ENCODE measurements at places on chromosomes 16 and 17.
A peak's percentile ranks its signal among the peaks of the same experiment; 100 is the strongest.

DNA sequence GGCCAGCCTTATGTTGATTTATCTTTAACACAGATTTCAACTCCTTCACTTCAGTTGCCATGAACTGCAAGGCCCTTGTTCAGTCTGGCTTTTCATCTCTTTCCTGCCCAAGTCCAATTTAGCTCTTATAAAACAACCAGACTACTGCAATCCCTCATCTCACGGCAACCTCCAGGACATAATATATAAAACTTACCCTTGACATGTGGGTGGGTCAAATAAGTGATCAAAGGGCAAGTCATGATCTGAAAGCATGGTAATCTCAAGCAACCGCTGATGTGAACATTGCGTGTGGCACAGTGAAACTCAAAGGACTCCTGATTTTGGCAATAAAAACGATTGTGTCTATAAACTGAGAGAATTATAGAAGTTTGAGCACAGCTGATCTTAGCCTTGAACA, 364.6 kb downstream of the CDH13 start:
- no peak for DNase-seq

DNA sequence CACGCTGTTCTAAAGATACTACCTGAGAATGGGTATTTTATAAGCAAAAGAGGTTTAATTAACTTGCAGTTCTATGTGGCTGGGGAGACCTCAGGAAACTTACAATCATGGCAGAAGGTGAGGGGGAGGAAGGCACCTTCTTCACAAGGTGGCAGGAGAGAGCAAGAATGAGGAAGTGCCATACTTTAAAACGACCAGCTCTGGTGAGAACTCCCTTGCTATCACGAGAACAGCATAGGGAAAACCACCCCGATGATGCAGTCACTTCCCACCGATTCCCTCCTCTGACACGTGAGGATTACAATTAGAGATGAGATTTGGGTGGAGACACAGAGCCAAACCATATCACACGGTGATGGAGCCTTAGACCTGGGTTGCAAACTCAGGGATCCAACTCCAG, 317.5 kb upstream of the EEF2KMT start:
- DNase-seq: no peak

DNA sequence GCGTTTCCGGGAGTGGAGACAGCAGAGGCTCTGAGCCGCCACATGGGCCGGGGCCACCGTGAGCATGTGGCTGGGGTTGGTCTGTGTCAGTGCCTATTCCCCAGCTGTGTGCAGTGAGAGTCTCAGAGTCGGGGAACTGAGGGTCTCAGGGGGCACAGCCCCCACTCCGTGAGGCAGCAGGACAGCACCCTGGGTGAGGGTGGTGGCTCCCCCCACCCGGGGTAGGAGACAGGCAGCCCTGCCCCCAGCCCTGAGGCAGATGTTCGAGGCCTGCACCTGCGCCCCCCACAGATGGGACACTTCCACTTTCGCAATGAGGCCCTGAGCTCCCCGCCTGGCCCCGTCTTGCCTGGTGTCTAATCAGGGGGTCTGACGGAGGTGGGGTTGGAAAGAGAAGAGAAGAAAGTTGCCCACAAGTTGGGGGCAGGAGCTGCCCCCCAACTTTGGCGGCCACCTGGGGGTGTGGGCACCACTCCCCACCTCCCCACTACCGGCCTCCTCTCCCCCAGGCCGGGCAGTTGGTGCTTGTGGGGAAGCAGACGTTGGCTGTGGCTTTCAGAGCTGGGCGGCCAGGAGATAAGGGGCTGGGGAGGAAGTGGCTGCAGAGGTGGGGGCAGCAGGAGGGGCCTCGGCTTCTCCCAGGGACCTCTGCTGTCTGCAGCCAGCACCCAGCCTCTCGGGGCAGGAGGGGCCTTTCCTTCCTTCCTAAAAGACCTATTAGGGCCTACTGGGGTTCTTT, 1.8 kb upstream of the CBFA2T3 start:
- DNase-seq: no peak

- no peak for DNase-seq
Measured at GRCh38 chr17:63095459-63095858, 129.4 kb downstream of the TANC2 start.

- no peak for DNase-seq
Measured at GRCh38 chr17:77287432-77288068, 146.8 kb downstream of the SEC14L1 start.

GRCh38 chr16:57175896-57176295, 9.9 kb downstream of the PSME3IP1 start:
- DNase-seq: no peak

DNA sequence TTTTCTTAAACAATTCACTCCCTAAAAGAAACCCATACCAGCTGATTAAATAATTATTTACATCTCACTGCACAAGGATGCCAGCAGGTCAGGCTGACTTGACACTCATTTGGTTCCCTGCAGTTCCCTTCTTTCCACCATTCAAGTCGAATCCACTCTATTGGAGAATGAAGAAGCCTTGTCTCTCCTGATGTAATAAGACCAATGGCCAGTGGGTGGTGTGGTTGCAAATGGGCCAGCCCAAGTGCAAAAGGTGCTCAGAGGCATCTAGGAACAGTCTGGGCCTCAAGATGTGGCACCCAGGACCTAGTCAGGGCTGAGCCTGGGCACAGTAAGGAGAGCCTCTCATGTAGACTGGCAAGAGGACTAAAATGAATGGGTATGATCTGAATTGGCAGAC, 9.3 kb downstream of the C16orf78 start:
- no peak for DNase-seq

DNA sequence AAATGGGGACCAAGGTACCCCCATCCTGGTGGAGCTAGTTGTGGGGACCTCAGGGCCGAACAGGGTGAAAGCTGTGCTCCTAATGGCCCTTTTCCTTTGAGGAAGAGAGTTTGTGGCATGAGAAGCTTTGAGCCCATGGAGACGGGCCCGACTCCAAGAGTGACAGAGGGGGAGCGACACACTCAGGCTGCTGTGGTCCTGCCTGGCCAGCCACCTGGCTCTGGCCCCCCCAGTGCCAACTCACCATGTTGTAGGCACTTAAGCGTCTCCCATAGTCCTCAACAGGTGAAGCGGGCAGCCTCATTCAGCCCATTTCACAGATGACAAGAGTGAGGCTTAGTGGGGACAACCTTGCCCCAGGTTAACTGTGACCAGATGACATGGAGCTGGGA, 1.6 kb downstream of the IL21R start:
- no peak for DNase-seq

- no peak for DNase-seq
Measured at GRCh38 chr17:63189082-63189481, 223.0 kb downstream of the TANC2 start.

GRCh38 chr17:57107498-57108101, 22.6 kb downstream of the AKAP1 start:
- no peak for DNase-seq

DNA sequence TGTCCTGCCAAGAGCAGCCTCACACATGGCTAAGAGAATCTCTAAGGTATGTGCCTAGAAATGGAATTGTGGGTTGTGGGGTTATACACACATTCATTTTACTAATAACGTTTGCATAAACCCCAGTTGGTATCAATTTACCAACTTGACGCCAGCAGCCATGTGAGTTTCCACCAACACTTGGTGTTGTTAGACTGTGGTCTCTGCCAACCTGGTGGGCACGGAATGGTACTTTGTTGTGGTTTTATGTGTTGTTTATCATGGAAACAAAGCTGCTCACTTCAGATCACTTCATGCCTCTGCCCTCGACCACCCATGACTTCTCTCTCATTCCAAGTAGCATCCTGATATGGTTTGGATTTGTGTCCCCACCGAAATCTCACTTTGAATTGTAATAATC, 152.0 kb upstream of the CDC42EP4 start:
- DNase-seq: no peak

- no peak for DNase-seq
Measured at GRCh38 chr16:9050102-9050830, 41.2 kb upstream of the HAPSTR1 start.

DNA sequence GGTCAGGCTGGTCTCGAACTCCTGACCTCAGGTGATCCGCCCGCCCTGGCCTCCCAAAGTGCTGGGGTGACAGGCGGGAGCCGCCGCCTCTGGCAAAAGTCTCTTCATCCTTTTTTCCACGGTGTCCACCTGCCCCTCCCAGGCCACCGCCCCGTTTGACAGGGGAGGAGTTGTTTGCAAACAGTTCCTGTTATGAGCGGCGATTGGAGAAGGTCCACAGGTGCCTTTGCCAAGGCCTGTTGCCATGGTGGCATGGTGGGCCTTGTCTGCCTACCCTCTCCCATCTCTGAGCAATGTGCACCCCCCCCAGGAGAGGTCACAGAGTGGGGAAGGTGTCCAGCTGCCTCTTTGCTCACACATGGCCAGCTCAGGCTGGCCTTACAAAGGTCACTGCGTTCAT, 16.0 kb upstream of the RAP1GAP2 start:
- no peak for DNase-seq

DNA sequence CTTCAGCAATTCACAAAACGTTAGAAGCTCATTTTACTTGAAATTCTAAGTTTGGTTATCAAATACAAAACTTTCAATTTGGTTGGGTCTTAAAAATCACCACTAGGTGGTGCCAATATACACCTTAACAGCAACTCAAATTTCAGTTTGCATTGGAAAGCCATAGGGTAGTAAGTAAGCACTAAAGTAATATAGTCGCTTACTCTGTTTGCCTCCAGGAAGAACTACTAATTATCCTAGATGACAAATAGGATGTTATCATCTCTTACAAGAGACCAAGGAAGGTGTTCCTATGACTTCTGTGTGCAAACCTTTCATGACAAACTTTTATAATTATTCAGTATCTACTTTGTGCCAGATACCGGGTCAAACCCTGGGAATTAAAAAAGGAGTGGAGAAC, 93.3 kb downstream of the MYO1D start:
- DNase-seq: peak; percentile 58

DNA sequence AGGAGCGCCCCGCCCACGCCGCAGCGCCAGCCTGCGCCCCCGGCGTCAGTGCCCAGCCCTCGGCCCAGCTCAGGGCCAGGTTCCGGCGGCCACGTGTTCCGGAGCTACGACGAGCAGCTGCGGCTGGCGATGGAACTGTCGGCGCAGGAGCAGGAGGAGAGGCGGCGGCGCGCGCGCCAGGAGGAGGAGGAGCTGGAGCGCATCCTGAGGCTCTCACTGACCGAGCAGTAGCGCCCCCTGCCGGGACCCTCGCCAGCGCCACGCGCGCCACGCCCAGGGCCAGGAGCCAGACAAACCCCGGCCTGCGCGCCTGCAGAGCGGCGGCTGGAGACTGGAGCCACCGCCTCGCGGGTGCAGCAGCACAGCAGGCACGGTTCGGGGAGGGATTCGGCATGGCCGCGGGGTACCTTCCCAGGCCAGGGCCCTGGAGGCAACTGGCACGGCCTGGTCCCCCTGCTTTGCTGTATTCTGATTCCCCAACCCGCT, 9.3 kb downstream of the CORO6 start:
- peak; percentile 89 for DNase-seq

GRCh38 chr16:15460601-15461000, 26.2 kb downstream of the BMERB1 start:
- DNase-seq: no peak

- no peak for DNase-seq
Measured at GRCh38 chr16:89439659-89440058, 50.7 kb downstream of the ANKRD11 start.

GRCh38 chr17:39841134-39841683, 22.9 kb downstream of the IKZF3 start:
- no peak for DNase-seq

- no peak for DNase-seq
Measured at GRCh38 chr16:3546986-3547682, 30.1 kb downstream of the NLRC3 start.

DNA sequence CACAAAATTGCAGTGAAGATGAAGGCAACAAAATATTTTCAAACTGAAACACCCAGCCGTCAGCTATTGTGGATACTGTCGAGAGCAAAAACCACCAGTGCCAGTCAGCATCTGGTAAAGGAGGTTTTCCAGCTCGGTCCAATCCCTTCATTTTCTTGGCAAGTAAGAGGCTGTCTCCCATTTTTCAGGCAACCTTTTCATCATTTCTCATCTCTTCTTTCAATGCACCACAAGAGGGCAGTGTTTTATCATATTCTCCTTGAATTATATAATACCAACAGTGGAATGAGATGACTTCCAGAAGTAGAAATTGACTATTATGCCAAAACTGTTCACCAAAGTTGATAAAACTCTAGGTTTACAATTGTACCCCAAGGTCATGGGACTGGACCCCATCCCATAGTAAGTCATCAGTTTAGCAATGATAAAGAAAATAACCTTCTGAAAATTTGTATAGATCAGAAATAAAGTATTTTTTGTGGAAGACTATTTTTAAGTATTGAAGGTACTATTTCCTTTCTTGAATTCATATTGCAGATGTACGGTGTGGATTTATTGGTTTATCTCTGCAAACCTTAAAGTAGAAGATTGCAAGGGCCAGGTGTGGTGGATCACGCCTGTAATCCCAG, 16.8 kb downstream of the NQO1 start:
- peak; percentile 68 for DNase-seq

DNA sequence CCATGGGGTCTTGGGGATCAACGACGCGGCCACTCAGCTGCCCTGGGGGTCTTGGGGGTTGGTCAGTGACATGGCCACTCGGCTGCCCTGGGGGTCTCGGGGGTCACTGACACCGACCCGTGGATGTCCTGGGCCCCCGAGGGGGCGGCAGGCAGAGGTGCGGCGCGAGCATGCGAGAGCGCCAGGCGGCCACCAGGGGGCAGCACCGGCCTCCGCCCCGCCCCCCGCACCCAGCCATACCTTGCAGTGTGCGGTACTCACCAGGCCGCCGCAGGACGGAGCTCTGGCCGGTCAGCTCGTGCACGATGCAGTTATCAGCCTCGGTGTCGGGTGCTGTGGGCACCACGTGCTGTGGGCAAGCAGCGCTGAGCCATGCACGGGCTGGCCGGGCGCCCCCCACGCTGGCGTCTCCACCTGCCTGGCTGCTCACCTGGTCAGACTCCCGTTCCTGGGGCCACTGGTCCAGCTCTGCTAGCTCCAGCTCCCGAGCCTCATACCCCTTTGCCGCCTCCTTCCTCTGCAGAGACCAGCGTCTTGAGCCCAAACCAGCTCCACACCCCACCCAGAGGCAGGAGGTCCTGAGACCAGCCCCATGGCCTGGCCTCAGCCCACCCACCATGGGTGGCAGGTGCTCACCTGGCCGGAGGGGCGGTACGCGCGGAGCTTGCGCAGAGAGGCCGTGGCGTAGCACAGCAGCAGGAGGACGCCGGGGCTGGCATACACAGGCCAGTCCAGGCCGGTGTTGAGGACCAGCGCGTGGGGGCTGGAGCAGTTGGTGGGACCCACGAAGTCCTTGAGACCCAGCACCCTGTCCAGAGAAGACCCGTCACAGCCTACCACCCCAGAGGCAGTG, 31.2 kb downstream of the CTU2 start:
- peak; percentile 69 for DNase-seq

GRCh38 chr16:49454426-49455180, 81.0 kb downstream of the C16orf78 start:
- no peak for DNase-seq

Measured in CD4-positive, alpha-beta T cell treated with Interleukin-4 for 4 hours (primary cell).